ENCODE measurements at places on chromosomes 4 and X.

- no peak for DNase-seq
These were observed 74.7 kb upstream of the GPM6B start for GRCh38 chrX:13891377-13892140.

DNA sequence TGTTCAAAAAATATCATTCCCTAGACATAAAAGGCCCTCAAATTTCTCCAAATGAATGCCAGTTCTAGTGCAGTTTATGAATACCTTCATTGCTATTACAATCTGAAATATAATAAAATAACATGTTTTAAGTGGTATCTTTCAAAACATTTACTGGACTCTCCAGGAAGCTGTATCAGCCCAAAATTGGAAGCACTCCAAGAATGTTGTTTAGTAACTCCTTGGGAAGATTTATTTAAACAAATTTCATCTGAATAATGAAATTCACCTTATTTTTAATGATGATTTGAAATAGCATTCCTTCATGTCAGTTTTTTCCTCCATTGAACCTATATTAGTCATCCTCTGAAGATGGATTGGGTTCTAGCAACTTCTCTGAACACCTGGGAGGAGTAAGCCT lies 217.2 kb upstream of the PCDH18 start:
- DNase-seq: no peak

GRCh38 chr4:10371869-10372471 lies 85.3 kb downstream of the ZNF518B start:
- no peak for DNase-seq

DNA sequence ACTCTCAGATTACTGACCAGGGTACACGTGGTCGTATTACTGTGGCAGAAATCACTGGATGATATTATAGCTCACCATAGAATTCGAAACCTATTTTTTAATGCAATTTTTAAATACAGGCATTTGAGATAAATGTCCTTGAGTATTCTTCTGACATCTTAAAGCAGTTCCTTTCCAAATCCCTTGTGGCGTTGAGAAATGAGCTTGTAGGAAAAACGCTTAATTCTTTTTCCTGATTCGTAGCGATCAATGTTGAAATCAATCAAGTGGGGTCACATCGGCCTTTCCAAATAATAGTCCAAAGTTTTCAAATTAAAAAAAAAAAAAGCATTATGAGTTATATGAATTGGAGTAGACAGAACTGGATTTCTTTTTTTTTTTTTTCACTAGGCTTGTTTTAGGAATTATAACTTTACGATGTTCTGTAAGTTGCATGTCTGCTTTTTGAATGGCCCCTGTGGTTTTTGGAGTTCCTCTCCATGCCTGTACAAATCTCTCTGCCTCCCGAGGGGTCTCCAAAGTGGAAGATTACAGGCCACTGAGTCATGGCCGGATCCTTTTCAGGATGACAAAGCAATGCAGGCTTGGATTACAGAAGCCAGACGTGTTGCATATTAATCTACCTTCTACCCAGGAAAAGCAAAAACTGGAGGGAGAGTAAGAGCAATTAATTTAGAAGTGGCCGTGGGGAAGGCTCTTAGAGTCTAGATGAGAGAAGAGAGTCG lies 226.1 kb downstream of the SHOX start:
- DNase-seq: no peak

GRCh38 chrX:115525486-115525885 lies 35.5 kb upstream of the PLS3 start:
- no peak for DNase-seq

DNA sequence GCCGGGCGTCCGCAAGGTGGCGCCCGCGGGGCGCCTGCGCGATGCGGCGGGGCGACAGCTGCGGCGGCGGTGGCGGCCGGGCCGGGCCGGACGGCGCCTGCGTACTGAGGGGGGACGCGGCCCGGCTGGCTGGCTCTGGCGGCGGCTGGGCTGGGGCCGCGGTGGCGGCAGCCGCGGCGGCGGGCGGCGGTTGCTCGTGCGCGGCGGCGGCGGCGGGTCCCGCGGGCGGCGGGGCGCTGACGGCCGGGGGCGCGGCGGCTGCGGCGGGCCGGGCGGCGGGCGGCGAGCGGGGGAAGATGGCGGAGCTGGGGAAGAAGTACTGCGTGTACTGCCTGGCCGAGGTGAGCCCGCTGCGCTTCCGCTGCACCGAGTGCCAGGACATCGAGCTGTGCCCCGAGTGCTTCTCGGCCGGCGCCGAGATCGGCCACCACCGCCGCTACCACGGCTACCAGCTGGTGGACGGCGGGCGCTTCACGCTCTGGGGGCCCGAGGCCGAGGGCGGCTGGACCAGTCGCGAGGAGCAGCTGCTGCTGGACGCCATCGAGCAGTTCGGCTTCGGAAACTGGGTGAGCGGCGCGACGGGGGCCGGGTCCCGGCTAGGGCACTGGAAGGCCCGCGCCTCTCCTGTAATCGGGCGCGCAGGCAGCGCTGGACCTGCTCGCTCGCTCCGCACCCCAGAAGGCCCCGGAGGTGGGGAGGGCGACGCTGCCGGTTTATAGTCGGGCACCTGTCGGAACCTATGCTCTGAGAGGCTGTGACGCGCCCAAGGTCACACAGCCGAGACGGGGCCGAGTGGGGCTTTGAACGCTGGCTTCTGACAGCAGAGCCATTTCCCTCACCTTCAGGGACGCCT lies at the start of gene TADA2B:
TSS of gene TADA2B (plus strand) at position 89 of the 853 bp plus-strand sequence. CDS start at position 297, 208 bp downstream.
- no peak for DNase-seq

GRCh38 chr4:41554905-41555304 lies 16.9 kb downstream of the LIMCH1 start:
- no peak for DNase-seq

GRCh38 chrX:39950018-39950688 lies 147.6 kb downstream of the BCOR start:
- no peak for DNase-seq

DNA sequence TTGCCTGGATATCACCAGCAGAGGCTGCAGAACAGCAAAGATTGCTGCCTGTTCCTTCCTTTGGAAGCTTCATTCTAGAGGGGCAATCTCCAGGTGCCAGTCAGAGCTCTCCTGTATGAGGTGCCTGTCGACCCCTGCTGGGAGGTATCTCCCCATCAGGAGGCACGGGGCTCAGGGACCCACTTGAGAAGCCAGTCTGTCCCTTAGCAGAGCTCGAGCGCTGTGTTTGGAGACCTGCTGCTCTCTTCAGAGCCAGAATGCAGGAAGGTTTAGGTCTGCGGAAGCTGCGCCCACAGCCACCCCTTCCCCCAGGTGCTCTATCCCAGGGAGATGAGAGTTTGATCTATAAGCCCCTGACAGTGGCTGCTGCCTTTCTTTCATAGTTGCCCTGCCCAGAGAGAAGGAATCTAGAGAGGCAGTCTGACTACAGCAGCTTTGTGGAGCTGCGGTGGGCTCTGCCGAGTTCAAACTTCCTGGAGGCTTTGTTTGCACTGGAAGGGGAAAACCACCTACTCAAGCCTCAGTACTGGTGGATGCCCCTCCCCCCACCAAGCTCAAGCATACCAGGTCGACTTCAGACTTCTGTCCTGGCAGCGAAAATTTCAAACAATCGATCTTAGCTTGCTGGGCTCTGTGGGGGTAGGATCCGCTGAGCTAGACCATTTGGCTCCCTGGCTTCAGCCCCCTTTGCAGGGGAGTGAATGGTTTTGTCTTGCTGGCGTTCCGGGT lies 57.9 kb downstream of the DKK2 start:
- DNase-seq: no peak

DNA sequence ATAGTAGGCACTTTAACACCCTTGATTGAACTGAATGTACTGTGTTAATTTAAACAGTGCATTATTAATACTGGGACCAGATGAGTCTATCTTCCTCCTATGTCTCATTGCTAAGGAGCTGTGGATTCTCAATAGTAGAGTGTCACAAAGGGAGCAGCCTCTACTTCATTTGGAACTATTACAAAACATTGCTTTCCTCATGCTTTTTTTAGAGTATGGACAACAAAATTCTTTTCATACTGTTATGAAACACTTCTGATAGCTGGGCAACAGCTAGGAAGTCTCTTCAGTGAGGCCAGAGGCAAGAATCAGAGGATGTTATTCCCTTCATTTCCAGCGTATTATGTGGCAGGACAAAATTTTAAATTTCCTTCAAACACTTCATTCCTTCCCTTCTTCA lies 160.8 kb downstream of the FBXO8 start:
- DNase-seq: no peak

DNA sequence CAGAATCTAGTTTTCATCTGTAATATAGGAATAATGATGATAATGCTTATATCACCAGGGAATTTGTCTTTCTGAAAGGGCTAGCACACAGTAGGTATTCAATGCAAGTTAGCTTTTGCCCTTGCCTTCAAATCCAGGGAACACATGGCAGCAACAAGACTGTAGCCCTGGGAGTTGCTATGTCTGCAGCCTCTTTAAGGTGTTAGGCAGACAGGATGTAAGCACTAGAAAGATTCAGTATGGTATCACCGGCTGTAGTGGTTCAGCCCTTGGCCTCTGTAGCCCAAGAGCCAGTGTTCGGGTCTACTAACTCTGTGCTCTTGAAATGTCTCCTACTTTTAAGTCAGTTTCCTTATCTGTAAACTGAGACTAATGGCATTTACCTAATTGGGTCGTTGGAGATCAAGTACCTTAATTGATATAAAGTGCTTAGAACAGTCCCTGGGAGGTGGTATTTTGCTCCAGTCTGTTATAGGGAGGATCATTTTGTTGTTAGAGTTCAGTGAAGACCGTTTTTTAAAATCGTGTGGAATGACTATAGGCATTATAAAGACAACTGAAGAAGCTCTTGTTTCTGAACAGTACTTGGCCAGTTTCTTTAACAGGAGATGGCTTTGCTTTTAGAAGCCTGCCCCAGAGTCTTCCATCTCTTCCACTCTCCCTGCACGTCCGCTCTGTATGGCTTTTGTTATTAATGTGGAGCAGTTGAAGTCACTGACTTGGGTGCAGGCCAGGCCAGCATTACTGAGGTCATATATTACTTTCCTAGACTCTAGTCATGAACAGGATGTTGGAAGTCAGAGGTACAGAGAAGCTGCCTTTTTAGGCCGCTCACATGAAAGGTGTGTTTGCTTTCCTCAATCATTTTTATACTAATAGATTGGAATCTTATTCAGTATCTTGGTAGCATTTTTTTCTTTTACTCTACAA lies 44.8 kb downstream of the GAB1 start:
- peak; percentile 23 for DNase-seq

DNA sequence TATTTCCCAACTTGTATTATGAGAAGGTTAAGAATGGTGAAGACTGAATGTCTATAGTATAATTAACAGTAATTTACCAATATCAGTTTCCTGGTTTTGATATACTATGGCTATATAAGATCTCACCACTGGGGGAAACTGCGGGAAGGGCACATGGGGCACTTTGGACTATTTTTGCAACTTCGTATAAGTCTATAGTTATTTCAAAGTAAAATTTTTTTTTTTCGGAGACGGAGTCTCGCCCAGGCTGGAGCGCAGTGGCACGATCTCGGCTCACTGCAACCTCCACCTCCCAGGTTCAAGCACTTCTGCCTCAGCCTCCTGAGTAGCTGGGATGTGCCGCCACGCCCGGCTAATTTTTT lies 46.1 kb downstream of the CXorf58 start:
- DNase-seq: no peak

GRCh38 chrX:154649503-154650220 lies 3.7 kb downstream of the CTAG2 start:
- DNase-seq: no peak

GRCh38 chr4:88696630-88697029 lies 999 bp downstream of the NAP1L5 start:
- no peak for DNase-seq

- DNase-seq: no peak
These were observed 32.6 kb downstream of the IL13RA1 start for GRCh38 chrX:118760025-118760424.

GRCh38 chr4:169293343-169294176 lies 22.8 kb upstream of the SH3RF1 start:
- no peak for DNase-seq

DNA sequence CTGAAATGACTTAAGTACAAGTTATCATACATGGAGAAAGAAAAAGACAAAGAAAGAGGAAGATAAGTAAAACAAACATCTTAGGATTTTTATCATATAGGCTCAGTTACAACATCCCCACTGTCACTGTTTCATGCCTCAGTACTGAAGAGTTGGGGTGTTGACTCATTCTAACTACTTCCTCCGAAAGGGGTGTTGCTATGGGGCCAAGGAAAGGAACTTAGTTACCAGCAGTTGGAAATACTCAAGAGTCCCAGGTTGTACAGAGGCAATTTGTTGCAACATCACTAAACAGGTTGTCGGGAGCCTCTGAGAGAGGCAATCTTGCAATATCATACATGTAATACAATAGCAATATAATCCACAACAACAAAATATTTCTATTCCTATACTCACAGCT lies 1264.7 kb downstream of the PCDH7 start:
- DNase-seq: no peak

GRCh38 chr4:13656569-13657405 lies 29.3 kb upstream of the BOD1L1 start:
- no peak for DNase-seq

DNA sequence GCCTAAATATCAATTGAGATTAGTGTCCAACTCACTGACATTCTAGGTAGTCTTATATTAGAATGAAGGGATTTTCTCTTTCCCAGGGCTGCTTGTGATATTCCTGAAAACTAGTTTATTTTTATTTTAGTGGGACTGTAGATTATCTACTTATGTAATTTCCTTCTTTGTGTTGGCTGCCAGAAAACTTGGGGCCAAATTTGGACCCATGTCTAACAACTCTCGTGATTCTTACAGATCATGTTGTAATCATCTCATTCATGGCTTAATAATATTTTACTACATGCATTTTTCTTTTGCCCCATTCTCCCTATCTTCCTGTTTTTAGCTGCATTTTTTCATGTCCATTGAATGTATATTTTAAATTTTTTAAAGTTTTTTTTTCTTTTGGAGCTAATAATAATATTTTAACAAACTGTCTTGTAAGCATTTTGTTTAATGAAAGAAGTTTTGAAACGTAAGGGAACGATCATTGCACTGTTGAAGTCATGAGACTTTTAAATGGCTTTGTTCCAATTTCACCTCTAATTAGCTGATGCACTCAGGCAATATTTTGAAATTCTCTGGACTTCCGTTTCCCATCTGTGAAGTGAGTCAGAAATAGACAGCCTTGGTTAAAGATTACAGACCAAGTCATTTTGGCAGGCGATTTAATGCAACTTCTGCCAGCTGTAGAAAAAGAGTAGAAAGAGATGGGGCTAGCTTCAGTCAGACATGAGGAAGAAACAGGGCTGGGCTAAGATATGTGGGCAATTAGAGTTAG lies 14.3 kb upstream of the TDO2 start:
- DNase-seq: no peak

DNA sequence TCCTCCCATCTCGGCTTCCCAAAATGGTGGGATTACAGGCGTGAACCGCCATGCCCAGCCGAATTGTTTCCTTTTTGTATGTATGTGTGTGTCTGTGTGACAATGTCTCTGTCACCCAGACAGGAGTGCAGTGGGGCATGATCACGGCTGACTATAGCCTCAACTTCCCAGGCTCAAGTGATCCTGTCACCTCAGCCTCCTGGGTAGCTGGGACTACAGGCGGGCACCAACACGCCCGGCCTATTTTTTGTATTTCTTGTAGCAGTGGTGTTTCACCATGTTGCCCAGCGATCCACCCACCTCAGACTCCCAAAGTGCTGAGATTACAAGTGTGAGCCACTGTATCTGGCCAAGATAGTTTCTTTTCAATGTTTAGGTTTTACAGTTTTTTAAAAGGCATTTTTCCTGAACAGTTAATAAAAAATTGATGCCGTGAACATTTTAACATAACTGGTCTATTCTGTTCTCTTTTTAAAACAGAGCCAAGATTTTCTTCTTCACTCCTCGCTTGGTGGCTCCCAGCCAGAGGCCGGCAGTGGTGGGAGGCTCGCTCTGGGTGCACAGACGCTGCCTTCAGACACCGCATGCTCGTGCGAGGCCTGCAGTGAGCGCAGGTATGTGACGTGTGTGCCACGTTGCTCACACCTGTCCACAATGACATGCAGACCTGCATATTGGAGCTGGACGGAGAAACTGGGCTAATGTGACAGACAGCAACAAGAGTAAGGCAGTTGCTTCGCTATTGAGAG lies 88.5 kb downstream of the FAM193A start:
- DNase-seq: no peak

Measured in SHP77 (cell line).